ENCODE measurements at places on chromosomes 11 and 22. TPM values are rescaled to one million over a fixed set of nuclear protein-coding genes. Genes with fewer than 3 reads are reported as not detected.

GRCh38 chr11:3823303-3823702, 14.9 kb downstream of the PGAP2 start:
- peak; percentile 84 for DNase-seq

Gene MYO18B
- total RNA-seq: not detected

Gene ELFN2
- 0.76 TPM for total RNA-seq

DNA sequence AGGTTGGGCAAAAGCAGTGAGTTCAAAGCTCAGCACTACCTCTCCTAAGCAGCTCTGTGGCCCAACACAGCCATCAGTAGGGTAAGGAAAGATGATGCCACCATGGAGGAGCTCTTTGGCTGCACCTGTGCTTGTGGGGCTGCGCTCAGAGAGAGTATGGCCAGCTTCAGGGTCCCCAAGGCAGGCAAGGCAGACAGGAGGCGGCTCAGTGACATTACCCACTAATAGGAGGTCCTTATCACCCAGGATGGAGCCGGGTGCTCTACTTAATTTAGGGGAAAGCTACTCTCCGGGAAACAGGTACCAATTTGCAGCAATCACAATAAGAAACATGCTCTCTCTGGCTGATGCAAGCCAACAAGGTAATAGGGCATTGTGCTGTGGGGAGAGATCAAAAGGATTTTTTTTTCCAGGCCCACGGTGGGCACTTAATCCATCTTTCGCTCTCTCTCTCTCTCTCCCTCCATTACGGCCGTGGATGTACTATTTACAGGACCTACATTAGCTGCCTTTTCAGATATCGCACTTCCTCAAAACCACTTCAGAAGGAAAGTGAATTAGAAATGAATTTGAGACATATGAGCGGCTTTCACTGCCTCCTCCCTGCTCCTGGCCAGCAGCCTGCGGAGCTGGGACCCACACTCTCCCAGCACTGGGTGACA, 446.3 kb downstream of the SOX6 start:
- no peak for DNase-seq

GRCh38 chr11:69746140-69746539, 29.0 kb downstream of the FGF4 start:
- DNase-seq: no peak

DNA sequence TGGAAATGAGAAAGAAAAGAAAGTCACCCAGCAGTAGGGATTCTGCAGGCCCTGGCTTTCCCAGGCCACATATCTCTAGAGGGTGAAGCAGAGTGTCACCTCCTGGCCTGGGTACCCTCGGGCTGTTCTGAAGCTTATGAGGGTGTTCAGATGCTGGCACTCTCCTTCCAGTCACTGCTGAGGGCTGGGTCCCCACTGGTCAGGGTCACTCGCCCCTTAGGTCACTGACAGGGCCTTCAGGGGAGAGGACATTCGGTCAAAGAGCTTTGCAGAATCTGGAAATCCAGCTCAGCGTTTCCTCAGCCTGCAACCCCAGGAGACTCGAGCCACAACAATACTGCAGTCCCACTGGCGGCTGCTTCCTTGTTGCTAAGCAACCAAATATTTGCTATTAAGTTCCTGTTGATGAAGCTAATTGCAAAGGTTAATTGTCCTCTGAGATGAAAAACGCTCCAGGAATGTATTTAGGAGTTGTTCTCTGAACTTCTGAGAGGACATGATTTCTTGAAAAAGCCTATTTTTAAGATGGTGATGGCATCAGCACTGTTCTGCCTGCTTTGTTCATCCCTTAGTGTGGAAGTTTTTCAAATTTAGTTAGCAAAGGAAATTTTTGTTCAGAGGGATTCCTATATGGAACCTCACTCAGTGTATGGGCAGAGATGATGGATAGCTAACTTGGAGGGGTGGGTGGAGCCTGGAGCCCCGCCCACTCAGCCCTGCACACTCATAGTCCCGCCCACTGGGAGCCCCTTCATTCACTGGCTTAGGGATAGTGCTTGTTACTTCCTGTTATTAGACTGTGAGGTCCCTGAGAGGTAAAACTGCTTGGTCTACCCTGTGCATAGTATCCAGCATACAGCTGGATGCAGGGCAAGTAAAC, 109.2 kb downstream of the CSNK2A3 start:
- peak; percentile 43 for DNase-seq

Gene RAC2
- total RNA-seq: 5.0 TPM

Gene DRICH1
- total RNA-seq: not detected

GRCh38 chr11:120551191-120551590, 39.6 kb downstream of the GRIK4 start:
- DNase-seq: no peak

DNA sequence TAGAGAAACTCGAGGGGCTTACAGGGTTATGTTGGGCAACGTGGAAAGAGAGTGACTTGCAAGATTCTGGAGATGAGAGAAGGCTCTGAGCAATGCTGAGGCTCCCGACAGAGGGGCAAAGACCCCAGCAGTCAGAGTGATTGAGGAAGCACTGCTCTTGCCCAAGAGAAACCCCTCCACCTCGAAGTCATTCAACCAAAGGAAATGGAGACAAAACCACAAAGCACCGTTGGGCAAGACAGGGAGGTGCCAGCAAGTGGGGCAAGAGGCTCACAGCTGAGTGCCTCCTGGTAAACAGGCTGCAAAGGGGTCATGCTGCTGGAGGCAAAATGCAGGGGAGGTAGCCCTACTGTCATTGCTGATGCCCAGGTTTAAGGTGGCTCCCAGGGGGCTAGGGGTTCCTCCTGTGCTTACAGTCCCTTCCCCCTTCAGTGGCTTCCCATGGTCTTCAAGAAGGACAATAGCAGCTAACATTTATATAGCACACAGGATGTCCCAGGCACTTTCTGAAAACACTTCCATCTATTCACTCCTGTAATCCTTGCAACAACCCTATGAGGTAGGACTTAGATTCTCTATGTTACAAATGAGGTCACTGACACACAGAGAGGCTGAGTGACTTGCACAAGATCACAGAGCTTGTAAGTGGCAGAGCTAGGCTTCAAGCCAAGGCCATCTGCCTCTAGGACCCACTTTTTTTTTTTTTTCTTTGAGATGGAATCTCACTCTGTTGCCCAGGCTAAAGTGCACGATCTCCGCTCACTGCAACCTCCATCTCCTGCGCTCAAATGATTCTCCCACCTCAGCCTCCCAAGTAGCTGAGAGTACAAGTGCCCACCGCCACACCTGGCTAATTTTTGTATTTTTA, 18.1 kb upstream of the MYH9 start:
- peak; percentile 73 for DNase-seq
